ENCODE measurements at places on chromosomes 16 and 17.
A peak's percentile ranks its signal among the peaks of the same experiment; 100 is the strongest.

GRCh38 chr16:31461921-31462804 lies 2.9 kb downstream of the ARMC5 start:
- DNase-seq = no peak

DNA sequence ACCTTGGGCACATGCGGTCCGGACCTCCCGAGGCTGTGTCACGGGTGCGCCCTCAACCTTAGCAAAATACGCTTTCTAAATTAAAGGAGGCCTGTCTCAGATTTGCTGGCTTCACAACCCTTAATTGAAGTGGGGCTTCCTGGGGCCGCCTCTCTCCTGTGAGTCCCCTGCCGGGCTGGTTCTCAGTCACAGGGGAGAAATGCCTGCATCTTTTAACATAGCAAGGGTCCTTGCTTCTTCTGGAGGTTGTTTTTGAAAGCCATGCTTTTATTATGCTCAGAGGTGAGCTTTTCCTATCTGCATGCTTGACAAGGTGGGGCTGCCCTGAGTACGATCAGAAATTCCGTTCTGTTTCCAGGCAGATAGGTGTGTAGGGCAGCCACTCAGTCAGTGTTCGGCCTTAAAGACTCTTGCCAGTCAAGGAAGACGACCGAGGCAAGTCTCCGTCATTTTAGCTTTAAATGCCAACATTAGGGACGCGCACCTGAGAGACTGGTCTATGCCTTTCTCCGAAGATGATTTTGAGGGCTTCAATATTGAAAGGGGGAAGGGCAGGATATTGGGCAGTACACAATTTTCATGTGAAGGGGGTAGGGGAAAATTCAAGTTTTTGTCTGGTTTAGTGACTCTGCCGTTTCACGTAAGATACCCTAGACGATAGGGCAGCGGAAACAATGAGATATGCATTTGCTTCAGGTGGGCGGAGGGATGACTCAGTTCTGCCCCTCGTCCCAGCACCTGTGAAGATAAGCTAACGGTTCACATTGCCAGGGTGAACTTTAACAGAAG lies 5.5 kb upstream of the SLC7A5 start:
- no peak for DNase-seq

GRCh38 chr17:75820094-75821080 lies 23.8 kb downstream of the UNC13D start:
- no peak for DNase-seq

- DNase-seq = no peak
Observed at GRCh38 chr17:62755141-62755851, 52.8 kb downstream of the MARCHF10 start.

DNA sequence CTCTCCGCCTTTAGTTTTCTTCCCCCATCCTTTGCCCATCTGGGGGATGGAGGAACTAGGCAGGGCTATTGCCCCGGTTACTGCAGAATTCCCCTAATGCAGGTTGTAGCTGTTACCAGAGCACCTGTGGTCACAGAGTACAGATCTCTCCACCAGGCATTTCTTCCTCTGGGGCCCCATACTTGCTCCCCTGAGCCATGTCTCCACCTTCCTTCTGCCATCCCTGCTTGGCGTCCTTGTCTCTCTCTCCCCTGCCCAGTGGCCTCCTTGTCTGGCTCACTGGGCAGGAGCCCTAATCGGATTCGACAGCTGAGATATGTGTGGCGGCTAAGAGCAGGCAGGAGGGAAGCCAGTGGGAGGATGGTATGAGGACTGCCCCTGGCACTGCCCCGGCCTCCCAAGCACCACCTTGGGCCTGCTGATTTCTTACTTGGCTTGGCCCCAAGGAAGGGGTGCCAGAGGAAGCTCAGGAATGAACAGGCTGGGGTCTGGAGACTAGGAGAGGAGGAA lies 2.0 kb downstream of the RARA start:
- no peak for DNase-seq

DNA sequence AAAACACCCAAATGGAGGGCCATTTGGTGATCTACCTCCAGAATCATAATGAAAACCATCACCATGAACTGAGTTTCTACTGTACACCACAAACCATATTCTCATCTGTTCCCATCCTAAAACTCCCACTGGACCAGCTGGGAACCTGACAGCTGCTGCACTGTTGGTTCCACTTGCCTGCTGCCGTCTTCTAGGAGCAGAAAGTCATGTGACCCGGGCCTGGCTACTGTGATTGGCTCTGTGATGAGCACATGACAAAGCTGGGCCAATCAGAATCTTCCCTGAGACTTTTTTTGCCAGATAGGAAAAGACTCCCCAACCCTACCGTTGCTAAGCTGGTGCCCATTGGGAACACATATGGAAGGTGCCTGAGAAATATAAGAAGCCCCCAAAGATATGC lies 264.2 kb downstream of the MRTFB start:
- DNase-seq = no peak

DNA sequence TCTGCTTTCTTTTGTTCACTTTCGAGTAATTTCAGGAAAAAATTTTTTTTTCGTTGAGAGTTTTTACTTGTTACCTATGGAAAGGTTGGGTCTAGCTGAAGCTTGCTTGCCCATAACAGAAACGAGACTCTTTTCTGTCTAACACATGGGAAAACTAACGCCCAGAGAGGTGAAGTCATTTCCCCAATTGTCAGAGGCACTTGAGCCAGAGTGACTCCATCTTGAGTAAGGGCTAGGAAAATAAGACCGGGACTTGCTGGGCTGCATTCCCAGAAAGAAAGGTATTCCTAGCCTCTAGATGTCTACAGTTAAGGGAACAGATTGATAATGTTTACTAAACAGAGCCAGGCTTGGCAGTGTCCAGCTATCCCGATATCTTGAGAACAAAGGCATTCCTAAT lies 26.8 kb downstream of the PRKCB start:
- no peak for DNase-seq

DNA sequence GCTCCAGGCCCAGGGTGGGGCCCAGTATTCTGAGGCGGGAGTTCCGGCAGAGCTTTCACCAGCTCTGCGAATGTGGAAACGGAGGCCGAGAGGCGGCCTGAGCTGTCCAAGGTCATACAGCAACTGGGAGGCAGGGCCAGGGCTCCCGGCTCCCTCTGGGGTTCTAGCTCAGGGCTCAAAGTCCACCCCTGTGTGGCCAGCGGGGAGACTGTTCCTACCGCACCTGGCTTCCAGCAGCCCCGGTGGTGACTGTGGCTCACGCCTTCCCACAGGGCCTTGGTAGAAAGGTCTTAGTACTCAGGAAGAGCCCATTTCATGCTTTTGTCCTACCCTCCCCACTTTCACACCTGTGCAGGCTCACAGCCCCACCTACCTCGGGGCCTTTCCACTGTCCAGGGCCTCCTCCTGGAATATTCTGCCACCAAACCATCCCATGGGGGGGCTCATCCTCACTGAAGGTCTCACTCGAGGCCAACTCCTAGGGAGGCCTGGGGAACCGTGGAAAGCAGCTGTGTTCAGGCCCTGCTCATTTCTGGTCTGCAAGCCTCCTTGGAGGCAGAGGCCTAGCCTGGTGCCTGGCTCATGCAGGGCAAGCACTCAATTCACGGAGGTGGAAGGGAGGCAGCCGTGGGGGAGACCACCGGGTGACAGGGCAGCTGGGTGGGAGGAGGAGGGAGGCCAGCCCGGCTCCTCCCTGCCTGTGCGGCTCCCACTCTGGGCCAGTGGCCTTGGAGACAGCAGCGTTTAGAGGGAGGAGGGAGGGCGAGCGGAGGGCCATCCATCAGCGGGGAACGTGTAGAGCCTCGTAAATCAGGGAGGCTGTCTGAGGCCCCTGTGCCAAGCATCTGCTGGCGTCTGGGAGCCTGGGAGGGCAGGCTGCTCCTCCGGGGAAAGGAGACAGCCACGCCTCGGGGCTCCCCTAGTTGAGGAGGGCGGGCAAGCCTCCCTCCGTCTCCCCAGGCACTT lies 12.7 kb upstream of the DOC2B start:
- no peak for DNase-seq

- DNase-seq = no peak
Observed at GRCh38 chr17:7655541-7655840, 4.8 kb downstream of the ATP1B2 start.

DNA sequence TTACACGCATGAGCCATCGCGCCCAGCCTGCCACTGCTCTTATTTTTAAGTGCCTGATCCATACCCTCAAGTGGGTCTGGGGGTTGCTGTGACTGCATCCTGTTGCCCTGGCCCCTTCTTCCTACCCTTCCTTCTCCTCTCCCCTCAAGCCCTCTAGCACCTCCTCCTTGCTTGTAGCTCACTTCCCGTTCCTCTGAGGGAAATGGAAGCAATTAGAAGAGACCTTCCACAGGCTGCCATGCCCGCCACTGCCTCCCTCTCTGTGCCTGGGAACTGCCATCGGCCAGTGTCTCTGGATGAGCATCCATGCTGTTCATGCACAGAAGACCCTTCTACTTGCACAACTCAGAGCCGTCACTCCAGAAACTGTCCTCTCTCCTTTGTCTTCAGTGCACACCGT lies 10.6 kb upstream of the TFAP4 start:
- DNase-seq = no peak

GRCh38 chr16:10941127-10941933 lies 938 bp downstream of the DEXI start:
- no peak for DNase-seq

GRCh38 chr16:19130852-19131824 lies 17.4 kb downstream of the ITPRIPL2 start:
- no peak for DNase-seq

DNA sequence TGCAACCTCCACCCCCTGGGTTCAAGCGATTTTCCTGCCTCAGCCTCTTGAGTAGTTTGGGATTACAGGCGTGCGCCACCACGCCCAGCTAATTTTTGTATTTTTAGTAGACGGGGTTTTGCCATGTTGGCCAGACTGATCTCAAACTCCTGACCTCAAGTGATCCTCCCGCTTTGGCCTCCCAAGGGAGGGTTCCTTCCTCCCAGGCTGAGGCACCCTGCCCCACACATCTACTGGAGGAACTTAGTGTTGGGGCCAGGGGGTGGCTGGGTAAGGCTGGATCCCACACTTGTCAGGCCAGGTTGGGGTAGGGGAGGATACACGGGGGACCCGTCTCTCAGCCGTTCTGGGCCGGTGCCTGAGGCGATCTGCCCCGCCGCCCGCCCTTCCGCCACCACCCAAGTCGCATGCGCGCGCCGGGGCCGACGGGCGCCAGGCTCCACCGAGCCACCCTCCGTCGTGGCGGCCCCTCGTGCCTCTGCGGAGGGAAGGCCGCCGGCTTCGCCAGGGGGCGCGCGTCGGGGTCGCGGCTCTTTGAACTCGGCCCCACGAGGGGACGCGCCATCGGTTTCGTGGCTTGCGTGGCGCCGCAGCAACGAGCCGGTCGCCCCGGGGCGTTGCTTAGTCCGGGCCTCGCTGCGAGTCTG lies 15.9 kb downstream of the GRB7 start:
- DNase-seq = peak; percentile 68

GRCh38 chr17:63933598-63933997 lies 1.5 kb upstream of the CD79B start:
- no peak for DNase-seq

- no peak for DNase-seq
Observed at GRCh38 chr17:44601973-44602372, 44.7 kb downstream of the FZD2 start.

- no peak for DNase-seq
Observed at GRCh38 chr16:79839466-79840341, 239.2 kb upstream of the MAF start.

DNA sequence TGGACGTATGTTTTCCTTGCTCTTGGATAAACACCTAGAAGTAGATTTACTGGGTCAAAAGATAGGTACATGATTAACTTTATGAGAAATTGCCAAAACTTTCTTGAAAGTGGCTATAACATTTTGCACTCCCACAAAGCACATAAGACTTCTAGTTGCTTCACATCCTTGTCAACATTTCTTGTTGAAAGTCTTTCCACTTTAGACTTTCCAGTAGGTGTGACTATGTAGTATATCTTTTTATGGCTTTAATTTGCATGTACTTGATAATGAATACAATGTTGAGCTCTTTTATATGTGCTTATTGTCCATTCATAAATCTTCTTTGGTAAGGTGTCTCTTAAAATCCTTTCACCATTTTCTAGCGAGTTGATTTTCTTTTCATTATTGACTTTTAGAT lies 241.2 kb upstream of the RPL38 start:
- DNase-seq = no peak

DNA sequence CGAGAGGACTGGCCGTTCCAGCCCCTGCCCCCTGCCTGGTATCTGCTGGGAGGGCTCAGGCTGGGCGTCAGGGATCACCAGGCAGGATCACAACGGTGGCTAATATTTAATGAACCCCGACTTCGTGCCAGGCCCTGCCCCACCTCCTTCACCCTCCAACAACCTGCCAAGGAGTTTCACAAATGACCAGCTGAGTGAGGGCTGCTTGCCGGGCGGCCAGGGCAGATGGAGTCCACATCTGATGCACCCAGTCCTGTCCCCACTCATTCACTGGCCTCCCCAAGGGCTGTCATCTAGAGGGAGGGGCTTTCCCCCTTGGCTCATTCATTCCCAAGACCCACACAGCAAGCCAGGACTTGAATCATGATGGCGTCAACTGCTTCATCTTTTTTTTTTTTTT lies 17.5 kb downstream of the UBALD1 start:
- no peak for DNase-seq

GRCh38 chr16:70391446-70391845 lies 44.7 kb downstream of the DDX19A start:
- no peak for DNase-seq

GRCh38 chr17:63138713-63139112 lies 172.7 kb downstream of the TANC2 start:
- no peak for DNase-seq

DNA sequence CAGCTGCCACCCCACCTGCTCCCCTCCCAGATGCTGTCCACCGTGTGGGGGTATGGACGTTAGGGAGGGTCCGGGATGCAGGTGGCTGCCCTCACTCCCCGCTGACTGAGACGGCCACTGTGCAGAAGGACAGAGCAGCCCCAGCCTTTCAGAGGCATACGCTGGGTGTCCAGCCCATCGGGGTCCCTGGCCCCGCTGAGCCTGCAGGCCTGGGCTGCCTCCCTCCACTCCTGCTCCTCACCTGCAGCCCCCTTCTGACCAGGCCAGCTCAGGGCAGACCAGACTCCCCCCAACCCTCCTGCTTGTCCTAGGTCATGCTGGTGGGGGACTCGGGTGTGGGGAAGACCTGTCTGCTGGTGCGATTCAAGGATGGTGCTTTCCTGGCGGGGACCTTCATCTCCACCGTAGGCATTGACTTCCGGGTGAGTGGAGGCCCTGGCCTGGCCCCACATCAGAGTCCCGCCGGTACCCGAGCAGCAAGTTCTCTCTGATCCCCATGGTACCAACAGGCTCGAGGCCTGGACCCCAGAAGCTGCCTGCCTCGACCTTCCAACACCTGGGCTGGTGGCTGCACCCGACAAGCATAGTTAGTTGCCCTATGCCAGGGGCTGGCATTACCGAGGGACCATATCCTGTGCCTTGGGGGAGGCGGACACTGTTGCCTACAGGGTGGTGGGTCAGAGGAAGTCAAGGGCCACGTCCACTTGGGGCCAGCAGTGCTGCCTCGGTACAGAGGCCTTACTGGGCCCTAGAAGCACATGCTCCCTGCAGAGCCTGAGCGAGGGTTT lies 1.4 kb downstream of the RAB26 start:
- DNase-seq = no peak

- DNase-seq = peak; percentile 56
Observed at GRCh38 chr17:79777894-79778503, at the start of gene CBX2. Gene CBX2, plus strand, starts transcription at chr17:79778148. Its CDS starts 88 bp downstream, at chr17:79778236.

GRCh38 chr17:31803494-31804213 lies 55.4 kb downstream of the COPRS start:
- no peak for DNase-seq

Data from activated naive CD4-positive, alpha-beta T cell (primary cell).